ENCODE measurements at places on chromosomes 6 and 20.
A peak's percentile ranks its signal among the peaks of the same experiment; 100 is the strongest.

GRCh38 chr6:142751452-142751851 is 193.5 kb downstream of the HIVEP2 start:
- DNase-seq, result no peak

DNA sequence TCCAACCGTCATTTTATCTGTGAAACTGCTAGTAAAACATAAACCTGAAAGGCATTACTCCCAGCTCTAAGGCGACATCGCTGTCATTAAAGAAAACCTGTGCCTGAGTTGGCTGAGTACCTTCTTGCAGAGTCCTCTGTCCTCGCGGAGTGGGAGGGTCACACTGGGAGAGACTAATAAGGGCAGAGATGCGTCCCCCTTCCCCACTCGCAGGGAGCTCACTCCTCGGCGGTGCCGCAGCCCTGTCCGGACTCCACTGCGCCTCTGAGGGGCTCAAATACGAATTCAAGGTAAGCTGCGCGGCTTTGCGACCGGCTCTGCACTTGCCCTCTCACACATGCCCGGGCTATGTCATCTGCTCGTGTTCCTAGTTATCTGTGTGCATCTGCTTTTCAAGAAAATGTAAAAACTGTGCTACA is at the start of gene COL19A1:
TSS of gene COL19A1 (plus strand) at position 206 of the 419 bp plus-strand sequence. CDS start 13,012 bp downstream, outside the sequence.
- DNase-seq, result peak; percentile 4

- no peak for DNase-seq
Observed at GRCh38 chr20:39188266-39188765, 226.2 kb downstream of the DHX35 start.

DNA sequence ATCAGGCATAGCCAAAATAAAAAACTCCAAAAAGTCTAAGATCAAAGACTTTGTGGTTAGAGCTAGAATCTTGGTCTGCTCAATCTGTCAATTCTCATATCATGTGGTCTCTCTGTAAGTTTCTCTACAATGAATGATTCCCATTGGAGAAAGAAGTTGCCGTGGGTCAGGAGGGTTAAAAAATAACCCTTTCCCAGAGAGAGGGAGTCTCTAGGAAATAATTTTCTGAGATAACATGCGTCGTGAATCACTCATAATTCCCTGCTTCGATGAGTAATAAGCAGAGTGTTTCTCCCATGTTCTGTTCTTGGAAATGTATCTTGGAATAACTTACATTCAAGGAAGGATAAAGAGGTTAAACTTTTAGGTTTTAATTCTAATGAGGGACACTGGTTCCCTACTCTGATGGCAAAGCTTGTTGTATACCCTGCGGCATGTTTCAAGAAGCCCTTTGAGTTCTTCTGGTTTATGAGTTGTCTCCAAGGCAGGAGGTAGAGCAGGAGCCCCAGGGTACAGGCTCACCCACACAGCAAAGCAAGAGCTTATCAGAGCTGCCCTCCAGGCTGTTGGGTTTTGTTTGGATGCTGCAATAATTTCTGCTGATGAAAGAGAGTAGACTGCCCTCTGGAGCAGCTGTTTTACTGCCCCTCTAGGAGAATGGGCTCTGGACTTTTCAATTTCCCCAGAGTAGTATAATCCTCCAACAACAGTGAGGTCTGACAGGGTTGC is 599.1 kb downstream of the QKI start:
- no peak for DNase-seq

DNA sequence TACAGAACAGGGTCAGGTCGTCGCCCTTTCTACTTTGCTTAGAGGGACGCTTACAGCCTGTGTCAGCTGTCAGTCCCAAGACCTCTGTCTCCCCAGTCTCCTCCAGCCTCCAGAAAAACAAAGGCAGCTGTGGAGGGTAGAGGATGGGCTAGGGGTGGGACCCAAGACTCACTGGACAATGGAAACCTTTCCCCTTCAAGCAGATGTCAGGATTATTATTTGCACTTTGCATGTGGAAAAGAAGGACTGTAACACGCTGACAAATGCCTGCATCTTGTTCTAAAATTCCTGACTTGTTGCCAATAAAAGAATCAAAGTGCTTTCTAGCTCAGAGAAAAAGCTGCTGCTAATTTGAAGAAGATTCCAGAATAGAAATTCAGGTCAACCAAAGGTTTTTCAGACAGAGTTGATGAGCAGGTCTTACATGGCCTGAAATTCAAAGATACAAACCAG is 58.7 kb downstream of the SNX5 start:
- DNase-seq, result no peak

- no peak for DNase-seq
Observed at GRCh38 chr6:31114970-31115849, 610 bp downstream of the PSORS1C1 start.

Data from activated CD4-positive, alpha-beta T cell treated with anti-CD3 and anti-CD28 coated beads, Interleukin-2, amount 50 U/mL, for 4 hours (primary cell).